ENCODE measurements at places on chromosomes 3 and 15.

DNA sequence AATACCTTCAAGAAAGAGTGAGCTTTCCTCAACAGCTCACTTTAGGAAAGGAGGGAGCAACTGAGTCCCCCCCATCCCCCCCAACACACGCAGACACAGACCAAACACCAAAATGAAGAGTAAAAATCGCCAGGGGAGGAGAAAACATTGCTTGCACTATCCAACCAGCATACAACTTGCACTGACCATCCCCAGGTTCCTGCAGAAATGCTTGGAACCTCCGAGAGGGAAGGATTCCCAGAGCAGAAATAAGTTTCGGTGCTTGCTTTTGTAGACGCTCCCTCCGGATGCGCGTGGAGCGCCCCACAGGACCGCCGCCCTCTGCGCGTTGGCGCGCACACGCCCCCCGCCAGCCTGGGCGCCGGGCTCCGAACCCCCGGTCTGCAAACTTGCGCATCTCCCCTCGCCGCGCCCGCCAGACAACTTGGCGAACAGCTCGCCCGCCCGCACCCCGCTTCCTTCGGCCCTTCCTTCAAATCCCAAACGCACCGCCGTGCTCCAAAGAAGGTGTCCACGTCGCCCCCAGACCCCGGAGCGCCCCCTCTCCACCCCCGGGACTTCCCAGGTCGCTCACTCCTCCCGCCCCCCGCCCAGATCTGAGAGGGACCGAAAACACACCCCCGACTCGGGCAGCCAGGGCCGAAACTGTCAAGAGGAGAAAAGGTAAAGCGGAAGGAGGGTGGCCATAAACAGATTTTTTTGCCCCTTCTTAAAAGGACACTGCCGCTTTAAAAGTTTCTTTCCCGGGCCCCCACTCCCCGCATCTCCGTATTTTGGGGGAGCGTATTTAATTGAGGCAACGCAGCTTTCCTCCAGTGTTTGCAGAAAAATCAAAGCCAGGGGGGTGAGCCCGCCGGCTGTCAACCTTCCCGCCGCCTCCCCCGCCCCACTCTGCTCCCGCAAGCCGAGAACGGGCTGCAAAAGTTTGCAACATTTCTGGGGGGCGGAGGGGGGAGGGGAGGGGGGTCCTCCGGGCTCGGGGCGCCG is 859 bp downstream of the RORA start:
- no peak for DNase-seq

- DNase-seq, result no peak
Observed at GRCh38 chr15:78749831-78750230, 61.4 kb downstream of the ADAMTS7 start.

GRCh38 chr15:27037501-27037900 is 66.5 kb downstream of the GABRG3 start:
- DNase-seq, result no peak

DNA sequence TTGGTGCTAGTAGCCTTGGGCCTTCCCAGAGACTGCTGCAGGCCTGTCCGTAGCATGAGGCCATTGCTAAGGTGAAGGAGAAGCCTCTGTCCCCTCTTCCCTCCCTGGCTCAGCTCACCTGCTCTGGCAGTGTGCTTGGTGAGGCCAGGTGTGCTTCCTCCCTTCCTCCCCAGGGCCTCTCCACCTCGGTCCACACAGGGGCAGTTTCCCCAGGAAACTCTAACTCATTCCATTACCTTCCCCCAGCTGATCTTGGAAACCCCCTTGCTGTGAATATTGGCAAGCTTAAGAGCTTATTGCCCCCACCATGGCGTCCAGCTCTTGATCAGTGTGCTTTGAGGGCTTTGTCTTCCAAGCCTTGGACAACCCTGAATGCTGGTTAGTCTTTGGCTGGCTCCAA is 52.7 kb downstream of the ZNF445 start:
- DNase-seq, result no peak

Data from T-helper 2 cell treated with Interferon-gamma antibody and Interleukin-4, amounts not matched to agents 5 μg/mL and 100 μg/mL, for 36 hours (primary cell).